ENCODE measurements at places on chromosomes 1 and 21.

- no peak for DNase-seq
Measured at GRCh38 chr1:54347955-54348699, 58.1 kb downstream of the SSBP3 start.

- peak; percentile 60 for DNase-seq
Measured at GRCh38 chr1:175887981-175888428, 144.6 kb upstream of the TNR start.

GRCh38 chr1:168146160-168146539, 9.4 kb upstream of the GPR161 start:
- no peak for DNase-seq

DNA sequence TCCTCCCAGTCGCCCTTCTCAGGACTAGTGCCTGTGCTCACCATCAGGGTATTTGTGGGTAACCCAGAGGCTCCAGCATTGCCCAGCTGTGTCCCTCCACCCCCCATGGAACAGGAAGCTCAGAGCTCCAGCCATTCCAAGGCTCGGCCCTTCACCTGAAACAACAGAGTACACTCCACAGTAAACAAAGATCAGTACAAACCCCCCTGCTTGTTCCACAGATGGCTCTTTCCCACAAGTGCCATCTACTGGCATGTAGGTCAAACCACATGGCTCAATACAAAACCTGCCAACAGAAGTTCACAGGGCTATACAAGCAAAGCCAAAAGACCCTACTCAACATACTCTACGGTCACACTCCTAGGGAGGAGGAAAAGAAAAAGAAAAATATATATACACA, 258.7 kb downstream of the AGBL4 start:
- no peak for DNase-seq

- peak; percentile 93 for DNase-seq
Measured at GRCh38 chr1:157968946-157969345, 24.5 kb upstream of the KIRREL1 start.

GRCh38 chr1:74012583-74012982, 185.4 kb downstream of the LRRIQ3 start:
- no peak for DNase-seq

DNA sequence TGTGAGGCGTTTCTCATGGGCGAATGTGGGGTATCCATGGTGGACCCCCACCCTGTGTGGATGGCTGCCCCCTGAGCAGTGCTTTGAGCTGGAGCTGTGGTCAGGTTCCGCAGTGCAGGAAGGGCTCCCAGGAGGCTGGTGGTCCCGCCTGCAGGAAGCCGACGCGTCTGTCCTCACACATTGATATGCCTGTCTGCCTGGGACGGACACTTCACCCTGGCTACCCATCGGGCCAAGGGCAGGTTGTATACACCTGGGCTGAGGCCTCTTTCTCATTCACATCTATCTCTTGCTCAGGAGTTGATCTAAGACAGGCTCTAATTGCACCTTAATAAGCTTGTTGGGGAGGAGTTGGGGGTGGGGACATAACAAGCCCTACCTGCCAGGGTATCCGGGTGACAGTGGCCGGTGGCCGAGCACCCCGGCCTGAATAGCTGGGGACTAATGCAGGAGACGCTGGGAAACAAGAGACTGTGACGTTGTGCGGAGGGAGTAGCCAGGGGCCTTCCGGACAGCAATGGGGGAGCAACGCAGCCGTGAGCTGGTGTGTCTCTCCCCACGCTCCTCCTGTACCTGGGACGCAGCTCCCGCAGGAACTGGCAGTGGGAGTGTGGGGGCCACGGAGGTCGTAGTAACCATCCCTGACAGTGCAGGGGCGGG, 21.7 kb downstream of the PDXK start:
- DNase-seq = peak; percentile 72

DNA sequence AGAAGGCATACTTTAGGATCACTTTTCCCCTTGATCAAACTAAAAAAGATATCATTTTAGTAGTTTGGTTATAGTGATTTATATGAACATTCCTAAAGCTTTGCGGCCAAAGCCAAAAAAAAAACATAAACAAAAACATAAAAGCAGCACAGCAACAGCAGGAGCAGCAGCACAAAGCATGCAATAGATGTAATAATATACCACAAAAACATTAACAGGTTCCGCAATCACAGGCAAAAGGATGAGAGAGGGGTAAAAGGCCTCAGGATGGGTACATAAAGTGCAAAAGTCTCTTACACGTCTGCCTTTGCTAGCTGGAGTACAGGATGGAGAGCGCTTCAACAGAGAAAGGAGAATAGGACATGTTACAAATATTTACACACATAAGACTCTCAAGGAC, 119.0 kb downstream of the COQ8A start:
- no peak for DNase-seq

DNA sequence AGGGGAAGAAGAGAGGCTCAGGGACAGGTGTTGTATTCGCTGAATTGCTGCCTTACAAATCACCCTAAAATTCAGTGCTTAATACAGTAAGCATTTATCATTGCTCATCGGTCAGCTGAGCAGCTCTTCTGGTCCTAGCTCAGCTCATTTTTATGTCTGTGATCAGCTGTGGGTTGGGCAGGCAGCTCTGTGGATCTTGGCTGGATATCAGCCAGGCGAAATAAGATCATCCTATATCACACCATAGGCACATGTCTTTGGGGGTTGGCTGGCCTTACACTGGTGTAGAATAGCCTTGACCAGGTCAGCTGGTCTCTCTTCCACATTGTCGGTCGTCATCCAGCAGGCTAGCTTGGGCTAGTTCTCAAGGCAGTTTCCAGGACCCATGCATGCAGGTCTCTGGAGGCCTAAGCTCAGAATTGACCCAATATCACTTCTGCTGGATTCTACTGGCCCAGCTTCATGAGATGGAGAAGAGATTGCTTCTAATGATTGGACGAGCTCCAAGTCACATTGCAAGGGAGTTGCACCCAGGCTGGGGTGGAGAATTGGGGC, 448.6 kb downstream of the KIF26B start:
- DNase-seq = no peak

- no peak for DNase-seq
Measured at GRCh38 chr21:25664491-25664931, 25.5 kb downstream of the JAM2 start.

- no peak for DNase-seq
Measured at GRCh38 chr1:44860891-44861425, 17.9 kb upstream of the PTCH2 start.

- no peak for DNase-seq
Measured at GRCh38 chr1:164628772-164629171, 69.8 kb downstream of the PBX1 start.

DNA sequence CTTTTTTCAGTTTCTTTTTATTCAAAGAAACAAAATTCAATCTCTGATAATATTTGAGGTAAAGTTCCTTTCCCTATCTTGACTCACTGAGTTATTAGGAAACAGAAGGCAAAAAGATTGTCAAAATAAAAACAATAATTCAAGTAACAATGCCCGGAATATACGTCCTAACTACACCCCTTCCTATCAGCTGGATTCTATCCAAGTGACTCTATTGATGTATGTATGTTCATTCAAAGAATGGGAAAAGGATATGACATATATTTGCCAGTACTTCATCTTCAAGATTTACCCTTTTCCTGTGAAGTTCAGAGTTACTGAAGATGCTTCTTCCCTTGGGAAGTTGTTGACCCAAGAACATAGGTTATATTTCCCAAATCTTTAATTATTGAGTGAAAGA, 13.7 kb downstream of the SPRTN start:
- DNase-seq = peak; percentile 43

- DNase-seq = no peak
Measured at GRCh38 chr21:14581902-14582457, 35.9 kb upstream of the SAMSN1 start.

GRCh38 chr1:175218786-175219434, 26.3 kb upstream of the KIAA0040 start:
- DNase-seq = no peak

DNA sequence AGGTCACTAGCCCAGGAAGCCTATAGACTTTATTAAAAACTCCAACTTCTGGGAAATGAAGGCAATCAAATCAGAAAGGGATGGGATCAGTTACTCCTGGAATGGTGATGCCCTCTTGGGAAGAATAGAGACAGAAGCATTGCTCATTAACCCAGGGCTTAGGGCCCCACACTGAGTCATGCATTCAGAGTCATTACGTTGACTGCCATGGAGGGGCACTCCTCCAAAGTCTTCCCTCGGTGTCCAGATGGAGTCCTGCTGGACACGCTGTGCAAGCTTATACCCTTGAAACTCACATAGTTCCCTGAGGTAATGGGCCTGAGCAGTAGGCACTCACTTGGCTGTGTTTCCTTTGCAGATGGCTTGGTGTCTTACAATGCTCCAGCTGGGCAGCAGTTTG, 35.2 kb upstream of the HSD17B7 start:
- DNase-seq = no peak

GRCh38 chr1:25779894-25780293, 20.1 kb upstream of the SELENON start:
- DNase-seq = no peak

GRCh38 chr1:63408331-63408730, 40.9 kb downstream of the ALG6 start:
- DNase-seq = peak; percentile 4

- DNase-seq = no peak
Measured at GRCh38 chr1:227766653-227767277, 31.5 kb downstream of the SNAP47 start.

DNA sequence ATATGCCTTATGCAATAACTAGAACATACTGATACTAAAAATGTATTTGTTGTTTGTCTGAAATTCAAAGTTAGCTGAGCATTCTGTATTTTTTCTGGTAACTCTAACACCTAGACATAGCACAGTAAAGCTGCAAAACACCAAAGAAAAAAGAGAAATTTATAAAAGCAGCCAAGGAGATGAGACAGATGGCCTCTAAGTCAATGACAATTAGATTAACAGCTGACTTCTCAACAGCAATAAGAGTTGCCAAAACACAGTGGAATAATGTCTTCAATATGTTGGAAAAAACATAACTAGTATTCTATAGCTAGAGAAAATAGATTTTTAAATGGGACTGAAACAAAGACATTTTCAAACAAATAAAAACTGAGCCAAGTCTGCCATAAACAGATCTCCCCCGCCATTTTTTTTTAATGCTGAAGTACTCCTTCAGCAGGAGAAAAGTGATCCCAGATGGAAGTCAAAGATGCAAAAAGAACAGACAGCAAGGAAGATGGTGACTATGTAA, 81.3 kb downstream of the SYF2 start:
- DNase-seq = no peak

DNA sequence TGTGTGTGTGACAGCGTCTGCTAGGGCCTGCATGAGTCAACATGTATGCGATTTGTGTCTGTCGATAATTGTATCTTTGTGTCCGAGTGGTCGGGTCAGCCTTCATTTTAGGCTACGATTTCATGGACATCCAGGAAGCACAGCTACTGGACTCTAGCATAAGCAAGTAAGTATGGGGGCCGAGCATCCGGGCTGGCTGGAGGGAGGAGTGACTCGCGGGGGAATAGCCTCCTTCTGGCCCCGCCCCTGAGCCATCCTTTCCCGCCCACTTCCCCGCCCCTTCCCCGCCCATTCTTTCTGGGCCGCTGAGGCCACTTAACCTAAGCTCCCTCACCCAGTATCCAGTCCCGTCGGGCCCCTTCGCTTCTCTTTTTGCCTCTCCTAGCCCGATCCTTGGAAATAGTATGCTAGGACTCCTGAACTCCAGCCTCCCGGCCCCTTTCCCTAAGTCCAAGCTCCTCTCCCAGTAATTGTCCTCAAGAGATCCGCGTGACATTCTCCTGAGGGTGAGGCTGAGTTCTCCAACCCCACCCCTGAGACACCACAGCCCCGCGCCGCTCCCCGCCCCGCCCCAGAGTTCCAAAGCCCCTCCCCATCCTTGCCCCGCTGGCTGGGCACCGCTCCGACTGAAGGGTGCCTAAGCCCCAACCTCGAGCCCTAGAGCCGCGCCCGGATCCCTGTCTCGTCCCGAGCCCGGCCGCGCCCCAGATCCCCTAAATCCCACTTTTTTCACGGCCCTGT, 1.2 kb downstream of the MAP3K6 start:
- peak; percentile 92 for DNase-seq

DNA sequence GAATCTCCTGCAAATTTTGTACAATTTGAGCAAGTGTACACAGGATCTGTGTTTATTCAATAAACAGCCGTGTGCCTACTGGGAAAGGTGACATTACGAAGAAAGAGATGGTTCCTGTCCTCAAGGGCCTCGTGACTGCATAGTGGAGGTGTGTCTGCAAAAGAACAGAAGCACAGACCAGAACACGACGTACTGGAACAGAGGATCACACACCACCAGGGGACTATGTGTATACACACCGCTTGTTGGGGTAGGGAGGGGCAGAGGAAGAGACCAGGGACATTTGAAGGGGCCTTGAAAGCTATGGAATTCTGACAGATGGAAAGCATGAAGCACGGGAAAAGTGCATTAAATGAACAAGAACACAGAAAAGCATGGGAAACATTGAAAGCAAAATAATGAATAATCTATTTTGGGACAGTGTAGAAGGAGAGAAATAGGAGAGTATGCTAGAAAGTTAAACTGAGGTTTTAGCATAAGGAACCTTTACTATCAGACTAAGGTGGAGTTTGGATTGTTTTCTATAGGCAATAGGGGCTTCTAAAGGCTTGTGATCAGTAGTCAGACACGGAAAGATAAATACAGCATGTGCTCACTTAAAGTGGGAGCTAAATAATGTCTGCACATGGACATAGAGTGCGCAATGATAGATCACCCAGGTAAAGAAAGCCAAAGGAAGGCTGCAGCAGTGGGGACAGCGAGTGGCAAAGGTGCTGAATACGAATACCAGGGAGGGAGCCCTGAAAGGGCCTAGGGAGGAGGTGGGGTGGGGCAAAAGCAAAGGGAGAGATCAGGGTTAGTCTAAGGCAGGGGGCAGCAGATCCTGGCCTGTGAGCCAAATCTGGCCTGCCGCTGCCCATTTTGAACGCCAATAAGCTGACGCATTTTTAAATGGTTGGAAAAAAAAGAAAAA, 11.0 kb downstream of the JAK1 start:
- DNase-seq = no peak

Data from fibroblast of pulmonary artery (primary cell).